Kidney (tissue), 22 donors: ENCODE measurements at places on chromosomes 1 and 21. TPM values are rescaled to one million over a fixed set of nuclear protein-coding genes. Genes with fewer than 3 reads are reported as not detected.

DNA sequence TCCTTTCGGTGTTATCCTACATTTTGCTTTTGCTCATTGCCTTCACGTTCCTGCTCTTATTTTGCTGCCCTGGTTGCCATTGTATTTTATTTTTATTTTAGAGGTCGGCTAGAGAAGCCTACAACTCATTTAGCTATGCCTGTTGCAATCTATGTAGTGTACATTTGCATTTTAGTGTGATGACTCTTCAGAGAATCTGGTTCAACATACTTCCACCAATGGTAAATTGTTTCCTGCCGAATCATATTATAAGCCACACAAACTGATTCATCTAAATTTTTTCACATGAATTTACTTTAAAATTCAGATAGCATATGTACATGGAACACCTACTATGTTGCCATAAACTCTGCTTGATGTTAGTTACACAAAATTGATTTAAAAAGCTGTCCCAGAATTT, 1596.9 kb downstream of the PLA2G4A start:
- DNase-seq: no peak

- peak; percentile 70 for DNase-seq
Measured at GRCh38 chr1:52601991-52602855, at the start of gene GPX7. Gene GPX7, plus strand, starts transcription at chr1:52602371. Its CDS starts 39 bp downstream, at chr1:52602410.

- no peak for DNase-seq
Measured at GRCh38 chr1:94115900-94116436, 5.0 kb downstream of the ABCA4 start.

GRCh38 chr1:96840396-96840795, 118.8 kb downstream of the PTBP2 start:
- no peak for DNase-seq

DNA sequence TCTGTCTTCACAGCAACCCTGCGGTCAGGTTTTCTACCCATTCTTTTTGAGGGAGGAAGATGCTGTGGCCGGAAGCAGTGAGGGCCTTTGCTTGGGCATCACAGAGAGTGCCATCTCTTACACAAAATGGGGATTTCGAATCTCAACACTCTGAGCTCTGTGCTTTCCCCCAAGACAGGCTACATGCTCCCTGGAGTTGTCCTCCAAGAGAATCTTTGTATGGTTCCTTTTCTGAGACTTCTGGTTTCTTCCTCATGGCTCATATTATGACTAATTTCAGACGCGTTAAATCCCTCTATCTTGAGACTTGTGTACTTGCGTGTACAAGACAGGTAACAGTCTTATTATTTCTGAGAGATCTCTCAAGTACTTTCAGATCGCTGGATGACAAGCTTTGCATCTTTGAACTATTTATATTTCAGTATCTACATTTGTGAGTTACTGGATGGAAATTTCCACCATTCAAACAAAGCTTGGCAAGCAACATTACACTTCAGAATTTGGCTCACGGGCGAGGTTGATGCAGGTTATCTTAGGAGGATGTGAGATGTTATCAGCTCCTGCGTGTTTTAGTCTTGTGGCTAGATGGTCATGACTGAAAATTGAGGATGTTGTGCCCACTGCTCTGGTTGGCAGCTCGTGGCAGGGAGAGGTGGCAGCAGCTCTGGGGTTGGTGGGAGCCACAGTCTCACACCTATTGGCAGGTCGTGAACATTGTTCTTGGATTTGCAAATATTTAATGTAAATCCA, 19.4 kb downstream of the ABCG1 start:
- DNase-seq: no peak

DNA sequence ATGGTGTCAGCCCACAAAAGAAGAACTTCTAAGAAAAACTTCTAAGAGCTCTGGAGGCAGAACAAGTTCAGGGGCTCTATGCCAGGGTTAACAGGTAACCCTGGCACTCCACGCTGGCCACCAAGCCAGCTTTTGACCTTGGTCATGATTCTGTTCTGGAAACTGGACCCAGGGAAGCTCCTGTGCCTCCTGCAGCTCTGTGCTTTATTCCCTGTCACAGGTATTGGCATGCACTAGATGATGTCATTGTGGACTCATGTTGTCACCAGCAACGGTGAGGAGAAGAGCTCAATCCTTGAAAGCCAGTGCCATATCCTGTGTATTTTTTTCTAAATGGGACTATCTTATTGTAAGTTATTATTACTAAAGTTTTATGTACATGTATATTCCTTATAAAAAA, 56.7 kb upstream of the GCLM start:
- DNase-seq: no peak

DNA sequence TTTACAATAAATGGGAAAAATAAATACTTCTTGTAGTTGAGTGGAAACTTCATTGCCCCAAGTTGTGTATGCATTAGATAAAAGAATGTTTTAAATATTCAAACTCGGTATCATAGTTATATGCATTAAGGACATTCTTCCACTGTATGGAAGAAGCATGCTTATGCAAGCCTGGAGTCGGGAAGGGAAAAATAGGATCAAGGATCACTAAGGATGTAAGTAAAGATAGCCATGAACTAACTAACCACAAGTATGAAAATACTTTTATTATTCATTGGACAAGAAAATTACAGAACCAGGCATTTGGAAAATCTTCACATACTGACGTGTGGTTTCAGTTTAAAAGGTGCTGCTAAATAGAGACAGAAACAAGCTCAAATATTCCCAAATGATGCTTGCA, 26.9 kb upstream of the DPYD start:
- no peak for DNase-seq

GJA8 gene
- total RNA-seq: 2.4 TPM

AIM2 gene
- 4.6 TPM for total RNA-seq

LCA5L gene
- total RNA-seq: 4.3 TPM

CLIC6 gene
- 10.1 TPM for total RNA-seq
